ENCODE measurements at places on chromosomes 16 and 17. TPM values are rescaled to one million over a fixed set of nuclear protein-coding genes. Genes with fewer than 3 reads are reported as not detected.

Gene PFAS
- total RNA-seq: 34.3 TPM

Gene TSR1
- total RNA-seq: 30.8 TPM

Gene GPR179
- not detected for total RNA-seq

Gene ST3GAL2
- total RNA-seq: 58.3 TPM

Gene KRT32
- not detected for total RNA-seq

Gene SLC6A2
- not detected for total RNA-seq

Gene CRISPLD2
- total RNA-seq: 9.9 TPM

Gene CTF1
- total RNA-seq: 0.19 TPM

Gene PRAC2
- total RNA-seq: not detected

Gene ZKSCAN2
- total RNA-seq: 7.2 TPM

Gene HEATR9
- total RNA-seq: not detected

Gene ZFP3
- total RNA-seq: 2.5 TPM

Gene GAST
- not detected for total RNA-seq

Gene ABCC6
- total RNA-seq: 0.10 TPM

Gene TVP23A
- total RNA-seq: not detected

Gene MYLK3
- total RNA-seq: 0.06 TPM

Data from glomerular endothelial cell (primary cell).